ENCODE measurements at places on chromosomes 4 and X. TPM values are rescaled to one million over a fixed set of nuclear protein-coding genes. Genes with fewer than 3 reads are reported as not detected.

- no peak for DNase-seq
Observed at GRCh38 chr4:40328383-40328782, 6.8 kb upstream of the CHRNA9 start.

- no peak for DNase-seq
Observed at GRCh38 chr4:73436674-73437557, 895 bp downstream of the AFP start.

GRCh38 chr4:189659287-189659686, 281.4 kb upstream of the FRG1 start:
- DNase-seq, result no peak

- no peak for DNase-seq
Observed at GRCh38 chrX:131795442-131796229, 227.5 kb upstream of the STK26 start.

DNA sequence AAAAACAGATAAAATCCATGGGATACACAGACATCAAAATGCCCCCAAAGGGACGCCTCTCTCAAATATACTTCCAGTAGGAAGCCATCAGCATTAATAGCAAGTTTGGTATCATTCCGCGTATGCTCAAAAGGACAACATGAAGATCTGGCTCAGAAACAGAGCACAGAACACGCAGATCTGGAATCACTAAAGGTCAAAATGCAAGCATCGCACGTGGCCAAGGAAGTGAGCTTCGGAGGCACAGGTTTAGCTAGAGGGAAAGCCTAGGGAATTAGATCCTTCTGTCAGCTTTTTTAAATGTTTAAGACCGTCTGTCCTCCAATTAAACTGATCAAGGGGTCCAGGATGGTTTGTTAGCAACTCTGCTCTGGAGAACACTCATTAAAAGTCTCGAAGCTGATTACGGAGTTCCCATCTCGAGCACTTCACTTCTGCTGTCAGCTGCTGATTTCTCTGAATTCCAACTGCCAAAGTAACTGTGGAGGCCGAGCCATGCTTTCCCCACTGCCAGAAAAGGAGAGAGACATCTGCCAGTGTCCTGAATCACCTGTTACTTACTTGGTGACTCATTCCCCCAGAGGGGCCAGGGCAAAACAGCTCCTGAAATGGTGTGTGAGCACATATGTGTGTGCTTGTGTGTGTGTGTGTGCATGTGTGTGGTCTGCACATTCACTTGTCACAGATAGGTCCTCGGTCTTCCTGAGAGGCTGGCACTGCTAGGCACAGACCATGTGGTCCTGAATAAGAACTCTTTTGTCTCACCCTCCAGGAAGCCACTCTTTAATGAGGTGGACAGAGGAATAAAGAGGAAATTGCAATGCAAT, 177.7 kb upstream of the PPARGC1A start:
- no peak for DNase-seq

GRCh38 chr4:168731006-168731636, 234.3 kb downstream of the PALLD start:
- DNase-seq, result no peak

DNA sequence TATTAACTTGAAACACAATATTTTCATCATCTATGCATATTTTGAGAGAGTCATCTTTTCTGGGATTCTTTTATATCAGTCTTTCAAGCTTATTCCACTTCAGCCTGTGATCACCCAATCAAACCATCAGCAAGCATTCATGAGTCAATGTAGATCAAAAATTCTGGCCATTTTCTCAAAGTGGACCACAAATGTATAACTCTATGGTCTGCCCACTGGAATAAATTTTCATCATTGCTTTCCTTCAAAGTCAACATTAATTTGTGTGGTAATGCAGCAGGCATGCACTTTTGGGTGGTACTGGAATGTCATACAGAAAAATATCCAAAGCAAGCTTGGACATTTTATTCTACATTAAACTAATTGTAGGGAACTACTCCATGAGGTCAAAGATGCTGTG, 1013.0 kb downstream of the STIM2 start:
- no peak for DNase-seq

ARR3 gene
- not detected for total RNA-seq

Measured in frontal cortex (tissue), 4 donors.